Placental pericyte (primary cell): ENCODE measurements at places on chromosomes 3 and 15. TPM values are rescaled to one million over a fixed set of nuclear protein-coding genes. Genes with fewer than 3 reads are reported as not detected.

Gene BSN
- total RNA-seq, result 0.14 and 0.22 TPM in 2 replicates

Gene GADL1
- total RNA-seq, result under 0.01 TPM in 1 of 2 replicates, not detected in the other

Gene ASB14
- total RNA-seq, result 0.14 TPM in 1 of 2 replicates, not detected in the other

Gene KNG1
- total RNA-seq, result not detected in 2 replicates

Gene CHRM5
- total RNA-seq, result under 0.01 TPM in 1 of 2 replicates, not detected in the other

Gene ATP2B2
- not detected in 2 replicates for total RNA-seq
